ENCODE measurements at places on chromosomes 4 and X.

DNA sequence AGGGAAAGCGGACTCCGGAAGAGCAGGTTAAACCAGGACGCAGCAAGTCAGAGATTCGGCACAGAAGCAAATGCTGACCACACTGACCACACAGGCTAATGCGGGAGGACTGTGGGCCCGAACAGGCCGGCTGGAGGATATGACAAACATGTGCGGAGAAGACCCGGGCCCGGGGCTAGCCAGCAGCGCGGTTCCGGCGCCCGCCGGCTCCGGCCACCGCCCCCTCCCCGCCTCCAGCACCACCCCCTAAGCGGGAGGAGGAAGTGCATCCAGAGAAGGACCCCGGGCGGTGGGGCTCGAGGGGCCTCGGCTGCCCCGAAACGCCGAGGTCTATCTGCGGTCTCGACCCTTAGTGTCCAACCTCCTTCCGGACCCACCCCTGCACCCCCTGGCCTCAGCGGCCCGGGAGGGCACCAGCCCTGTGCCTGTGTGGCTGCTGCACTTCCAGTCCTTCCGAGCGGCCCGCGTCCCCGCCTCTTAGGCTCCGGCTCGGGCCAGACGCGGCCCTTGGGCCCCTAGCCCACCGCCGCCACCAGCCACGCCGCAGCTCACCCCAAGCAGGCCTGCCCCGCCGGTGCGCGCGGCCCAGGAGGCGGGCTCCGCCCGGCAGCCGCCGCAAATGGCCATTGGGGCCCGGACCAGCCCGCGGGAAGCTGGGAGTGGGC lies 2.1 kb downstream of the ELOVL6 start:
- peak overlapping the region; percentile 70 for H3K4me3 ChIP-seq
- H3K4me1 ChIP-seq: 0 out of 2 replicates have a peak, but pooled peaks cover 4% of the 10 kb centered on the region
- H3K27ac ChIP-seq: peak overlapping the region; percentile 57
- DNase-seq: peak; percentile 34
- no peaks in the 10 kb centered on the region for H3K36me3 ChIP-seq
- no peaks in the 10 kb centered on the region for H3K27me3 ChIP-seq

GRCh38 chr4:122007016-122007415 lies 55.2 kb upstream of the TRPC3 start:
- no peaks in the 10 kb centered on the region for H3K36me3 ChIP-seq
- H3K27me3 ChIP-seq: no peaks in the 10 kb centered on the region
- no peak overlapping the region for H3K4me3 ChIP-seq
- no peaks in the 10 kb centered on the region for H3K4me1 ChIP-seq

- DNase-seq: no peak
- no peak overlapping the region for H3K4me3 ChIP-seq
- H3K27ac ChIP-seq: no peak overlapping the region
- H3K36me3 ChIP-seq: no peaks in the 10 kb centered on the region
Measured at GRCh38 chrX:83495898-83496297, 12.2 kb upstream of the POU3F4 start.

DNA sequence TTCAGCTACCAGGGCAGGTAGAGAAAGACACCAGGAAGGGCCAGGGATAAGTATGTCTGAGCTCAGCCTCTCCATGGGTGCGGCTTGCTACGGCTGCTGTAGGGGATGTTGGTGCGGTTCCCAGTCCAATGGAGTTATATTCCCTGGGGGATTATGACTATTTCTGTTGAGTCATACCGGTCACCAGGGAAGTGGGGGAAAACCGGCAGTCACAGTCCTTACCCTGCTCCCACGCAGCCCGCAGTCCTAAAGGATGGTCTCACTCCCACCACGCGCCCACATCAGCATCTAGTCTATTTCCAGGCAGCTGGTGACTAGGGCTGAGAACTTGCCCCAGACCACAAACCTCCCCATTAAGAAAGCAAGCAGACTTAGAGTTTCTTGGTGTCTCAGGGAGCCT lies 191.6 kb downstream of the VEGFC start:
- H3K27me3 ChIP-seq: no peaks in the 10 kb centered on the region
- DNase-seq: no peak
- no peak overlapping the region for H3K4me3 ChIP-seq
- H3K27ac ChIP-seq: no peak overlapping the region
- no peaks in the 10 kb centered on the region for H3K36me3 ChIP-seq

- H3K27ac ChIP-seq: no peak overlapping the region
- DNase-seq: no peak
- H3K27me3 ChIP-seq: no peaks in the 10 kb centered on the region
- H3K4me3 ChIP-seq: no peak overlapping the region
Measured at GRCh38 chrX:115606861-115607260, 45.9 kb downstream of the PLS3 start.

DNA sequence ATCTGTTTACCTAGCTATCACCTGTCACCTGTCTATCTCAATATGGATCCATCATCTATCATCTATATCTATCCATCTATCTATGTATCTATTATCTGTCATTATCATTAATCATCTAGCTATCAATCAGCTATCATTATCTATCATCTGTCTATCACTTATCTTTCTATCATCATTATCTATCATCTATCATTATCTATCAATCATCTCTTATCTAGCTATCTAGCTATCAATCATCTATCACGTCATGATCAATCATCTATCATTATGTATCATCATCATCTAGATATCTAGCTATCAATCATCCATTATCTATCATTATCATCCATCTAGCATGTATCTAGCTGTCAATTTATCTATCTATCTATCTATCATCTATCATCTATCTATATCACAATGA lies 7.9 kb downstream of the ARSD start:
- H3K36me3 ChIP-seq: no peaks in the 10 kb centered on the region
- H3K4me3 ChIP-seq: no peak overlapping the region
- H3K4me1 ChIP-seq: no peaks in the 10 kb centered on the region
- H3K27me3 ChIP-seq: no peaks in the 10 kb centered on the region
- no peak overlapping the region for H3K27ac ChIP-seq

GRCh38 chr4:161208564-161208963 lies 955.2 kb downstream of the FSTL5 start:
- no peak overlapping the region for H3K27ac ChIP-seq
- H3K4me3 ChIP-seq: no peak overlapping the region
- no peak for DNase-seq
- no peaks in the 10 kb centered on the region for H3K4me1 ChIP-seq
- no peaks in the 10 kb centered on the region for H3K36me3 ChIP-seq

DNA sequence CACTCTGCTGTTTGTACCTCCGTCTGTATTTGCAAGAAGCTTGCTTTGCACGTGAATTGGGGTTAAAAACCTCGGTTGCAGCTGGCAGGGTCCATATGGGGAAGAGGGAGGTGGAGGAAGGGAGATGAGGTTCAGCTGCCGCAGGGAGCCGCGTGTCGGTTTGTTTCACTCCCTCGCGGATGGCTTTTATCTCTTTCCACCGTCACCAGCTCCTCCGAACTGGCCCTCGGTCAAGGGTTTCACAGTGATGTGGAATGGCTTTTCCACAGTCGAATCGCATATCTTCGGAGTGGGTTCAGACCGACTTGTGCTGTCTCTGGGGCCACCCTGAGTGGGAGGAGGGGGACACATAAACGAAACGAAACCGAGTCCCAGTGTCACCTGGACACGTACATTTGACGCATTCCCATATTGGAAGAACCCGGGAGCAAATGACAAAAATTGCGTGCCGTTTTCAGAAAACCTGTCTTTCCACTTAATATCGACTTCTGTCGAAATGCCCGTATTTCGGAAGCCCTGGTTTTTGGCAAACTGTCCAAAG lies 929 bp downstream of the ZBTB33 start:
- peak overlapping the region; percentile 73 for H3K27ac ChIP-seq
- DNase-seq: peak; percentile 25

DNA sequence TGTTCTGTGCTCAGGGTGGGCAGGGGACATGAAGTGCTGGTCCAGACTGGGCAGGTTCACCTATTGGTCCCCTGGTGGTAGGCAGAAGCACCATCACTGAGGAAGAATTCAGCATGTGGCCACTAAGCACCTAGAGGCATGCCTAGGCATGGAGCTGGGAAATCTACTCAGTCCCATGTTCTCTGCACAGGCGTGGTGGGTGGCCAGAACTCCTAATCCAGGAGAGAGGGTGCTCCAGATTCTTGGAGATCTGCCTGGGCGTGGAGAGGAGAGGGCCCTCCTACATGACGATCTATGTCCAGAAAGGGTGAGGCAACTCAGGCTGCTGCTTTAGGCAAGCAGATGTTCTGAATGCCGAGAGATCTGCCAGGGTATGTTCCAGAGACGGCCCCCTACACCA lies 44.6 kb upstream of the MAGEC2 start:
- no peaks in the 10 kb centered on the region for H3K4me1 ChIP-seq
- H3K4me3 ChIP-seq: no peak overlapping the region
- no peak for DNase-seq
- H3K36me3 ChIP-seq: no peaks in the 10 kb centered on the region
- no peak overlapping the region for H3K27ac ChIP-seq

GRCh38 chr4:154164931-154165839 lies 326.4 kb downstream of the DCHS2 start:
- no peak overlapping the region for H3K4me3 ChIP-seq
- H3K36me3 ChIP-seq: no peaks in the 10 kb centered on the region
- H3K27me3 ChIP-seq: no peaks in the 10 kb centered on the region
- H3K27ac ChIP-seq: no peak overlapping the region

DNA sequence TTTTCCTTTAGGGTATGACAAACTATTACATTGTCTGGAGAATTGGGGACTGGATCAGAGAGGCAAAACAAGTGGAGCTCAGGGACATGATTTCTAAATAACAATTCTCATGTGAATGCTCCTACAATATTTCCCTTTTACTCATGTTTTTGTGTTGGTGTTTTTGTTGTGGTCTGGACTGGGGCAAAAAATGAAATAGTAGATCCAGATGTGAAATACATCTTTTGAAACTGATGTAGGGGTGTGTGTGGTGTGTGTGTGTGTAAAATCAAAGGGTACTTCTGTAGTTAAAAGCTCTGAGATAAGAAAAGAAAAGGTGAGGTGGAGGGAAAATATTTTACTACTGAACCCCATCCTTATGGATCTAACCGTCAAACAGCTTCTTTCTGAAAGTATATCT lies 188.4 kb upstream of the RPL34 start:
- H3K4me1 ChIP-seq: no peaks in the 10 kb centered on the region
- no peak for DNase-seq
- H3K27ac ChIP-seq: no peak overlapping the region
- H3K4me3 ChIP-seq: no peak overlapping the region
- no peaks in the 10 kb centered on the region for H3K27me3 ChIP-seq

- H3K4me3 ChIP-seq: no peak overlapping the region
- no peaks in the 10 kb centered on the region for H3K27me3 ChIP-seq
- DNase-seq: no peak
- H3K36me3 ChIP-seq: no peaks in the 10 kb centered on the region
- no peaks in the 10 kb centered on the region for H3K4me1 ChIP-seq
Measured at GRCh38 chr4:186029571-186030398, 39.2 kb upstream of the TLR3 start.

DNA sequence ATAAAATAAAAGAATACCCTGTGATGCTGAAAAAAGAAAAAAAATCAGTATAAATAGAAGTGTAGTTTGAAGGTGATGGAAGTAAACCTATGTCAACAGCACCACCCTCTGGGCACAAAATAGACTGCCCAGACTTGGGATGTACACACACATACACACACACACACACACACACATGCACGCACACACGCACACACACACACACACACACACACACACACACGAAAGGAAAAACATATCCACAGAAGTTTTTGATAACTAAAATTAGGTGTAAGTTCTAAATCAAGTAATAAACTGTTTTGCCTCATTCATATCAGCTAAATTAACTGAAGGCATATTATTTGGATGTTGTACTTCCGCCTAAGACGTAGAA lies 40.5 kb downstream of the ANXA5 start:
- H3K27me3 ChIP-seq: no peaks in the 10 kb centered on the region
- no peaks in the 10 kb centered on the region for H3K36me3 ChIP-seq
- DNase-seq: peak; percentile 46
- H3K4me3 ChIP-seq: no peak overlapping the region

DNA sequence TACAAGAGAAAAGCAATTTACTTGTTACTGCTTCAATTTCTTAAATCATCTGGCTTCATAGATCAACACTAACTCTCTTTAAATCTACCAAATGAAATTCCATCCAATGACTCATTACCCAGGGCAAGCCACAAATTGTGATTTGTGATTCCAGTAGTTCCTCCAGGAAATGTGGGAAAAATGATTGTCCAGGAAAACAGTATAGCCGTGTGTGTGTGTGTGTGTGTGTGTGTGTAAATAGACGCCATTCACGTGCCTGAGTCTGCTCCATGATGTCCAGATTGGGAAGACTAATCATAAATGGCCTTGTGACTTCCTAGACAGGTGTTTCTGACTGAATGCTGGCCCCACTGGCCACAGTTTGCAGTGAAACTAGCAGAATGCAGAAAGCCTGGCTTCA lies 121.3 kb downstream of the HS6ST2 start:
- H3K36me3 ChIP-seq: no peaks in the 10 kb centered on the region
- no peak overlapping the region for H3K4me3 ChIP-seq
- no peak overlapping the region for H3K27ac ChIP-seq
- H3K4me1 ChIP-seq: no peaks in the 10 kb centered on the region
- no peaks in the 10 kb centered on the region for H3K27me3 ChIP-seq

- H3K4me3 ChIP-seq: no peak overlapping the region
- H3K4me1 ChIP-seq: no peaks in the 10 kb centered on the region
- no peaks in the 10 kb centered on the region for H3K36me3 ChIP-seq
- H3K27me3 ChIP-seq: no peaks in the 10 kb centered on the region
- peak; percentile 49 for DNase-seq
Measured at GRCh38 chr4:169823685-169824084, 65.9 kb upstream of the HPF1 start.

- DNase-seq: no peak
- H3K4me3 ChIP-seq: no peak overlapping the region
- no peaks in the 10 kb centered on the region for H3K36me3 ChIP-seq
Measured at GRCh38 chr4:187576751-187577150, 418.8 kb upstream of the ZFP42 start.

DNA sequence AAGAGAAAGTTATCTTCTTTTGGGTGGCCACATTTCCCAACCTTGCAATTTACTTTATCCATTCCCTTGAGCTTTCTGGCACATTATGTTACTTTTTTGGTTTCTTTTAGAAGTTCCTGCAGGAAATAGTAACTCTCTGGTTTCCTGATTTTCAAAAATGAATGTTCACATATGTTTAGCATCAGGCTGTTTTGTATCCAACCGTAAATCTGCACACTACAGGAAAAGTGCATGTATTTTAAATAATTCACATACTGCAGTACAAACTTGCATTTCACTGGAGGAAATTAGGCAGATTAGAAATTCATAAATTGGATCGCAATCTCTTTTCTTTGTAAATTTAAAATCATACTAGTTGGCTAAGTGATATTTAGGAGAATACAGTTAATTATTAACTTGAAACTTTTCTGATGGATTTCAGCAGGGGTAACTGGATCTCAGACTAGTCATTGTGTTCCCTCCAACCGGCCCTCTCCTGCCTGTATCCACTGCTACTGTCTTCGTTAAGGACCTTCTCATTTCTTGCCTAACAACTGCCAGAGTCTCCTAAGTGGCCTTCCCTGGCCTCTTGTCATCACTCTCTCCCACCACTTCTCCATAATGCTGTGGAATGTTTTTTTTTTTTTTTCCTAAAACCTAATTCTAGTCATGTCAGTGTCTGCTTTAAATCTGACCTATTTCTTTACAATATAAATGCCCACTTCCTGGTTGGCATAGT lies 137.2 kb downstream of the UNC5C start:
- no peaks in the 10 kb centered on the region for H3K27me3 ChIP-seq
- DNase-seq: no peak
- H3K4me3 ChIP-seq: no peak overlapping the region
- no peak overlapping the region for H3K27ac ChIP-seq
- no peaks in the 10 kb centered on the region for H3K36me3 ChIP-seq
- H3K4me1 ChIP-seq: no peaks in the 10 kb centered on the region

- H3K4me3 ChIP-seq: peak overlapping the region; percentile 39
- H3K27ac ChIP-seq: peak overlapping the region; percentile 11
- no peaks in the 10 kb centered on the region for H3K27me3 ChIP-seq
Measured at GRCh38 chr4:158534727-158535126, 13.0 kb downstream of the RXFP1 start.

GRCh38 chr4:85486425-85487086 lies 11.6 kb downstream of the ARHGAP24 start:
- no peak overlapping the region for H3K27ac ChIP-seq
- H3K27me3 ChIP-seq: no peaks in the 10 kb centered on the region
- no peak for DNase-seq
- no peaks in the 10 kb centered on the region for H3K36me3 ChIP-seq

Data from MM.1S (cell line).